Progenitor cell of endocrine pancreas (in vitro differentiated cells): ENCODE measurements at places on chromosomes 3 and 15. TPM values are rescaled to one million over a fixed set of nuclear protein-coding genes. Genes with fewer than 3 reads are reported as not detected.

AGBL1 gene
- total RNA-seq = not detected in 2 replicates

DISP2 gene
- 1.0 and 3.2 TPM in 2 replicates for total RNA-seq

ACKR4 gene
- not detected in 2 replicates for total RNA-seq

ZIC4 gene
- not detected in 2 replicates for total RNA-seq

FAM219B gene
- 118 and 122 TPM in 2 replicates for total RNA-seq

CELSR3 gene
- total RNA-seq = 14.9 and 15.2 TPM in 2 replicates

FBXL2 gene
- total RNA-seq = 20.0 and 23.9 TPM in 2 replicates

CD80 gene
- total RNA-seq = 0.20 and 0.24 TPM in 2 replicates

ASTE1 gene
- 7.7 and 8.6 TPM in 2 replicates for total RNA-seq

HRG gene
- total RNA-seq = not detected in 2 replicates

FBXO40 gene
- not detected in 2 replicates for total RNA-seq

HEG1 gene
- 4.1 and 7.2 TPM in 2 replicates for total RNA-seq

TMEM40 gene
- total RNA-seq = 0.36 TPM in 1 of 2 replicates, not detected in the other
